ENCODE measurements at places on chromosomes 4 and X. TPM values are rescaled to one million over a fixed set of nuclear protein-coding genes. Genes with fewer than 3 reads are reported as not detected.

Gene FRAS1
- total RNA-seq = 7.5 TPM

Gene MAEA
- total RNA-seq = 49.9 TPM

Gene PGAM4
- not detected for total RNA-seq

Gene PDGFRA
- total RNA-seq = 154 TPM

Gene ZNF275
- 13.3 TPM for total RNA-seq

Gene JCHAIN
- 337 TPM for total RNA-seq

Gene SMIM31
- total RNA-seq = 0.44 TPM

Gene VCX3B
- not detected for total RNA-seq

Gene RTL5
- total RNA-seq = 5.0 TPM

Gene SLC34A2
- total RNA-seq = 6.9 TPM

Gene GAK
- total RNA-seq = 95.7 TPM

Gene SPINK2
- total RNA-seq = 0.66 TPM

Gene FRG2
- total RNA-seq = not detected

Gene TMEM35A
- 0.15 TPM for total RNA-seq

Gene NDST4
- not detected for total RNA-seq

Gene HGFAC
- not detected for total RNA-seq

Gene SLC39A8
- total RNA-seq = 66.3 TPM

Gene CTAG1B
- total RNA-seq = not detected

Gene PHKA1
- 11.9 TPM for total RNA-seq

Gene PAGE2
- total RNA-seq = not detected

Gene FUNDC1
- 13.5 TPM for total RNA-seq

Gene PNMA5
- not detected for total RNA-seq

Gene AKAP4
- total RNA-seq = not detected

Gene RAB40AL
- total RNA-seq = 2.0 TPM

Gene TEX13B
- not detected for total RNA-seq

Gene MAP9
- total RNA-seq = 11.9 TPM

Gene LRRC66
- 0.29 TPM for total RNA-seq

Gene UGT2A3
- total RNA-seq = under 0.01 TPM

Gene DDX60
- total RNA-seq = 9.5 TPM

Gene SEC24B
- total RNA-seq = 51.2 TPM

Gene UGT2B10
- total RNA-seq = not detected

Gene SPP1
- total RNA-seq = 508 TPM

Gene PPID
- 29.9 TPM for total RNA-seq

Gene NIPAL1
- total RNA-seq = under 0.01 TPM

Gene TMSB15C
- total RNA-seq = 1.8 TPM

Gene COX7B2
- total RNA-seq = not detected

Gene POU3F4
- not detected for total RNA-seq

Gene NALF2
- total RNA-seq = 0.59 TPM

Gene TRO
- 14.8 TPM for total RNA-seq

Gene UBQLN2
- 24.7 TPM for total RNA-seq

Gene CT45A3
- total RNA-seq = not detected

Gene RAB40A
- total RNA-seq = 2.3 TPM

Gene NUDT11
- total RNA-seq = 2.6 TPM

Gene CSAG3
- total RNA-seq = not detected

Gene SLITRK4
- total RNA-seq = 2.0 TPM

Gene TXK
- 3.4 TPM for total RNA-seq

Gene PPP1R2C
- not detected for total RNA-seq

Gene TCP11X1
- total RNA-seq = not detected

Gene TBC1D14
- 48.7 TPM for total RNA-seq

Gene TRPC5OS
- not detected for total RNA-seq

Gene QRFPR
- total RNA-seq = 1.3 TPM

Gene RIBC1
- total RNA-seq = 2.9 TPM

Gene MCUB
- 29.4 TPM for total RNA-seq

Gene TNIP3
- total RNA-seq = not detected

Gene FGFR3
- 2.0 TPM for total RNA-seq

Gene ASB12
- not detected for total RNA-seq

Gene STAP1
- total RNA-seq = not detected

Gene EVC2
- 16.0 TPM for total RNA-seq

All from breast epithelium (tissue), 4 donors.